MM.1S (cell line): ENCODE measurements at places on chromosomes 4 and X.

- H3K4me3 ChIP-seq = peak within 1 kb of the TSS; percentile 83
- 0 out of 2 replicates have a peak, but pooled peaks cover 3% of the 10 kb centered on the region for H3K4me1 ChIP-seq
- H3K27me3 ChIP-seq = no peaks in the 10 kb centered on the region
- peak; percentile 29 for DNase-seq
Measured at GRCh38 chr4:11428231-11428898, at the start of gene HS3ST1. HS3ST1 (minus strand) TSS chr4:11428894; CDS start chr4:11400005, 28,889 bp downstream.

DNA sequence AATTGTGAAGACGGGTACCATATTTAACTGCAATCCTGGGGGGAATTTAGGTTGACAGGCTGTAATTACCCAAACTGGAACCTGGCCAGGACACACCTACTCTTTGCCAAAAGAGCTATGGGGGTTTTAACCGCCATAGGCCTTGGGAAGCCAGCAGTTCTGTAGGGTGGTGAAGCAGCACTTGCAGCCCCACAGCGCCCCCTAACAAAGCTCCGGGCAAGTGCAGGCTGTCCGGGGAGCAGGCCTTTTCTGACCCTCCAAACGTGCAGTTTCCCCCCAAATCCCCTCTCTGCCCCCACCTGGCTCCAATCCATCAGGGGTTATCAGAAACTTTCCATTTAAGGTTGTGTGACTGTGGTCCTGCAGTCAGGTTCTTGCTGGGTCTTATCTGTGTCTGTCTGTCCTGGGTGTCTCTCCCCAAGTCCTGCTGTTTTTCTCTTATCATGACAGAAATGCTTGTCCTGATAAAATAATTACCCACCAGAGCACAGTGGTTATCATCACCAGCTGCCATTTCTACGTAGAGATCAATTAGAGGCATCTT is 350.9 kb downstream of the MID1IP1 start:
- DNase-seq = no peak
- H3K4me1 ChIP-seq = peaks cover 33% of the 10 kb centered on the region
- H3K4me3 ChIP-seq = no peak overlapping the region

- DNase-seq = no peak
- no peaks in the 10 kb centered on the region for H3K4me1 ChIP-seq
- no peaks in the 10 kb centered on the region for H3K36me3 ChIP-seq
Measured at GRCh38 chr4:7334521-7335275, 100.0 kb downstream of the PSAPL1 start.

DNA sequence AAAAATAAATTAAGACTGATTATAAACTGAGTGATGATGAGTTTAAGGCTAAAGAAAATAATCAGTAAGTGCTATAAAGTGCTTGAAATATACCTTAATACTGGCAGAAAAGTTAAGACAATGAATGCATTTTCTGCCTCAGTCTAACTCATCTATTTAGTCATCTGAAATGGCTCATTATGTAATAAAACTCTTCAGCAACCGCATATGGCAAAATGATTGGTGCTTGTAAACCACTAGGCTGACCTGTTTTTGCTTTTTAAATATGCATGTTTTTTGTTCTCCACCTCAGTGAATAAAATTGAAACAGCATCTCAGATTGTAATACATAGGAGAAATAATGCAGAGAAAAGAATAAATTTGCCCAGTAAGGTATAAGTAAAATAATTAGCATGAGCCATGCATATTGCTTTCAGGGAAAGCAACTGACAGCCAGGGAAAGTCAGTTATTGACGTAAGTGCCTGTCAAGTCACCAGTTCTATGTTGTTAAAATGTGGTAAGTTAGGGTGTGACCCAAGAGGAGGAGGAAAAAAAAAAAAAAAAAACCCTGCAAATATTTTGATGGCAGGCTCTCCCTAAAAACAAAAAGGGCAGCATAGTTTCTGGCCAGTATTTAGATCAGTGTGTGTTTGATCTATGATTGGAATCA is 167.5 kb downstream of the PALLD start:
- DNase-seq = no peak
- no peaks in the 10 kb centered on the region for H3K36me3 ChIP-seq
- no peaks in the 10 kb centered on the region for H3K27me3 ChIP-seq
- no peak overlapping the region for H3K4me3 ChIP-seq
- H3K27ac ChIP-seq = no peak overlapping the region

- H3K27ac ChIP-seq = no peak overlapping the region
- H3K4me1 ChIP-seq = no peaks in the 10 kb centered on the region
- no peak for DNase-seq
- H3K27me3 ChIP-seq = no peaks in the 10 kb centered on the region
- no peaks in the 10 kb centered on the region for H3K36me3 ChIP-seq
- no peak overlapping the region for H3K4me3 ChIP-seq
Measured at GRCh38 chr4:3304831-3305609, 12.2 kb downstream of the RGS12 start.

DNA sequence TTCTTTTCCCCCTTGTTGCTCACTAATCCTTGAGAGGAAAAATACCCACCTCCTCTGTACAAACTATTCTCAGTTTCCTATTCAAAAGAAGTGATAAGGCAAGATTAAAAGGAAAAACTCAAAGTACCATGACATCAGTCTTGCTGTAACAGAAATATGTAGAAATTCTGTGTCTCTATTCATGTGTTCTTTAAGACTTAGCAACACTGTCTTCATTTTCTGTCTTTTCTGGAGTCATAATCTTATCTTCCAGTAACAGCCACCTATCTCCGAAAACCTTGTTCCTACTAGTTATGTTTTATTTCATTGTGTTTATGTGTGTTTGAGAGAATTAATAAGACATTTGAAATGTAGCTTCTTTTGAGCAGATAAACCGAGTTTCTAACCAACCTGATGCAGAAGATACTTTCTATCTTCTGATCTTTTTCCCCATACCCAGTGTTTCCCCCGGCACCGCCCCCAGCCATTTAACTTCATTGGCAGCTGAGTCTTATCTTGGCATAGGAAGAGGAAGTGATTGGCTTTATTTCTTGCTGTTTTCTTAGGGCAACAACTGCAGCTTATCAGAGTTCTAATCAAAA is 8.0 kb downstream of the FAM241A start:
- H3K36me3 ChIP-seq = no peaks in the 10 kb centered on the region

GRCh38 chr4:42018451-42018850 is 28.1 kb downstream of the SLC30A9 start:
- no peak overlapping the region for H3K27ac ChIP-seq
- no peaks in the 10 kb centered on the region for H3K4me1 ChIP-seq
- H3K4me3 ChIP-seq = no peak overlapping the region
- no peak for DNase-seq

DNA sequence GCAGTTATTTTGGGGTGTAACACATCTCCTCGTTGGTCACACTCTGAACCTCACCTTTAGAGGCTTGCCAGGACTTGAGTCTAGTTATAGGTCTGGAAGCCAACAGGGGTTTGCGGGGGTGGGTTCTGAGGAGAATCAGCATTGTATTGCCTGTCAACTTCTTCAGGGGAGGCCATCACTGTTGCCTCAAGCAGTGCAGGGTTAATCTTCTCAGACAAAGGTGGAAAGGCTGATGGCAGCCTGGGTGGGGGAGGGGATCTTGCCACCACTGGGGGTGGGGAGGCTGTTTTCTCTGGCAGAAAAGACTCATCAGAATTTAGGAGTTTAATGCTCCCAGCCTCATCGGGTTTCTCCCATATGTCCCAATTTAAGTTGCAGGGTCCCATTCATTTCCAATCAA is 387.8 kb downstream of the PRR32 start:
- no peak overlapping the region for H3K27ac ChIP-seq
- no peaks in the 10 kb centered on the region for H3K36me3 ChIP-seq
- no peak overlapping the region for H3K4me3 ChIP-seq
- H3K27me3 ChIP-seq = no peaks in the 10 kb centered on the region
- H3K4me1 ChIP-seq = no peaks in the 10 kb centered on the region

GRCh38 chr4:111046811-111047210 is 423.9 kb upstream of the PITX2 start:
- no peaks in the 10 kb centered on the region for H3K4me1 ChIP-seq
- no peak overlapping the region for H3K27ac ChIP-seq
- H3K4me3 ChIP-seq = no peak overlapping the region
- no peaks in the 10 kb centered on the region for H3K27me3 ChIP-seq

- H3K4me3 ChIP-seq = no peak overlapping the region
- no peaks in the 10 kb centered on the region for H3K4me1 ChIP-seq
- no peaks in the 10 kb centered on the region for H3K36me3 ChIP-seq
- H3K27ac ChIP-seq = no peak overlapping the region
- no peak for DNase-seq
Measured at GRCh38 chr4:37628977-37629609, 57.1 kb downstream of the RELL1 start.

DNA sequence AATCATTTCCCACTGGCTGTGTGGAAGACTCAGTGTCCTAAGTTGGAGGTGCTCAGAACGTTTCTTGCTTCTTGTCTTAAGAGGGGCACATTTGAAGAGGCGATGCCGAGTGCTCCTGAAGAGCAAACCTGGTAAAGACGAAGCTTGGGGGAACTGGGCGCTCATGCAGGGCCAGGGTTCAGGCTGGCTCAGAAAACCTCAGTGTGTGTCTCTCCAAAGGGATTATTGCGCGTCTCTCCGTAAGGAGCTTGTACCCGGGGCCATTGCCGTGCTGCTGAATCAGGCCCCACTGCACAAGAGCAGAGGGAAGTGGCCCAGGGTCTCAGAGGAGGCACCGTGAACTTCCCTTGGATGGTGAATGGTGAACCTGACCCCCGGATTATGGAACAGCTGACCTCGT is 44.4 kb downstream of the PSAPL1 start:
- no peaks in the 10 kb centered on the region for H3K36me3 ChIP-seq
- no peaks in the 10 kb centered on the region for H3K4me1 ChIP-seq
- peaks cover 74% of the 10 kb centered on the region for H3K27me3 ChIP-seq

DNA sequence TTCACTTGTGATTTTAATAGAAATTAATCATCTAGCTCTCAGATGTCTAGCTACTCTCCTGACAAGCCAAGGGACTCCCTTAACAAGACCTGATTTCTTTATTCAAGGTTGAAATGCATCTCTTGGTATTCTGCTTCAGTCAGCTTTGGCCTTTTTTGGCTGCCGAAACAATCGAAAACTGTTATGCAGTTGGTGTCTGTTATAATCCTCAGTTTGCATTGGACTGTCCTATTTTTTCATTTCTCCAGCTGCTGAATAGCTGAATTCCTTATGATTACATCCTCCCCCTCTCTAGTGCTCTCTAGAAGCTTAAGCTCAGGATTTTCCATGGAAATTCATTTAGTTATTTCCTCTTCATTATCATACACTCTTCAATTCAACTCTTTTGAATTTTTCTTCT is 177.2 kb downstream of the TRIML1 start:
- no peak overlapping the region for H3K4me3 ChIP-seq
- DNase-seq = no peak
- H3K27me3 ChIP-seq = no peaks in the 10 kb centered on the region
- H3K27ac ChIP-seq = no peak overlapping the region
- no peaks in the 10 kb centered on the region for H3K36me3 ChIP-seq
- no peaks in the 10 kb centered on the region for H3K4me1 ChIP-seq

- no peaks in the 10 kb centered on the region for H3K27me3 ChIP-seq
- H3K4me1 ChIP-seq = no peaks in the 10 kb centered on the region
- no peaks in the 10 kb centered on the region for H3K36me3 ChIP-seq
- DNase-seq = no peak
Measured at GRCh38 chr4:53281438-53281837, 84.4 kb downstream of the SCFD2 start.

DNA sequence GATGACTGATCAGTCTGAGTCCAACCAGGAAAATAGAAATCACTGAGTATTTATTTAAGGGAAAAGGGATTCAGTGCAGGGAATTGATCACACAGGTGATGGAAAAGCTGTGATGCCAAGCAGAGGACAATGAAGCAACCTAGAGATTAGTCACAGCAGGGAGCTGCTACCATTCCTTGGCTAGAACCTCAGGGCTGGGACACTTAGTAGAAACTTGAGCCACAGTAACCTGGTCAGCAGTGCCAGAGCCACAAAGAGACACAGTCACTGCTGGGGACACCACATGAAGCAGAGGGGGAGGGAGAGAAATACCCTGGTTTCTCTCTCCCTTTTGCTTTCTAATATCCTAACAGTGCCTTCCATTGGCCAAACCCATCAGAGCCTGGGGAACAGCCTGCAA is 38.7 kb downstream of the RTL9 start:
- no peaks in the 10 kb centered on the region for H3K36me3 ChIP-seq
- no peaks in the 10 kb centered on the region for H3K4me1 ChIP-seq
- DNase-seq = no peak

DNA sequence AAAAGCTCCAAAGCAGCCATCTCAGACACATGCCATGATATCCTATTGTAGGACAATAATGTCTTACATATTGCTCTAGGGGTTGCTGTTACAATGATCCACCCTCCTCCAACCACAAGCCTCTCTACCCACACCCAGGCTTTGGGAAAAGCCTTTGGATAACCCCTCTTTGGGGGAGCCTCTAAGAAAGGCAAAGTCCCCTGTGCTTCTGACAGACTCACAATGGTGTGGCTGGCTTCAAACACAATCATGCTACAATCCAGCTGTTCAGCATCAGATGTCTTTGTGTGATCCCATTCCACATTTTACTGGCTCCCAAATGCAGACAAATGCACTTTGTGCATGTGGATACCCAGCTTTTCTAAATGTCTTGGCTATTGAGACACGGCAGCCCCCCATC is 65.9 kb upstream of the CAPN6 start:
- H3K27me3 ChIP-seq = no peaks in the 10 kb centered on the region
- H3K27ac ChIP-seq = no peak overlapping the region
- no peaks in the 10 kb centered on the region for H3K36me3 ChIP-seq
- DNase-seq = no peak
- no peak overlapping the region for H3K4me3 ChIP-seq

DNA sequence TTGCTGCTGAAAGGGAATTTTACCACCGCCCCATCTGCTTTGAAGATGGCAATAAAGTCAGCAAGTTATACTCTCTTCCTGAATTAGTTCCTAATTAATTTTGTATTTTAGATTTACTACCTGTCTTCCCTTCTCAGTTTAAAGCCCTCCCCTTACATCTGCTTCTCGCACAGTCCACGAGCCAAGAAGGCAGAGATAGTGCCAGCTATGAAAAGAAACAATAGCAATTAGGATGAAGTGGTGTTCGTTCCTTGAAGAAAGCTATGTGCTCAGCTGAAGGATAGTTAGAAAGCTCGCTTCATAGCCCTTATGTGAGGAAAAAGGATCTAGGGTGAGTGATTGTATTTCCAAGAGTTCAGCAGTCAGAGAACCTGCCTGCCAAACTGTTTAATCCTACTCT is 1678.8 kb upstream of the TENM3 start:
- no peak for DNase-seq
- H3K4me3 ChIP-seq = no peak overlapping the region
- H3K36me3 ChIP-seq = no peaks in the 10 kb centered on the region
- no peaks in the 10 kb centered on the region for H3K27me3 ChIP-seq

GRCh38 chrX:148947399-148947975 is 447.1 kb downstream of the AFF2 start:
- H3K36me3 ChIP-seq = no peaks in the 10 kb centered on the region
- no peak overlapping the region for H3K27ac ChIP-seq
- no peak for DNase-seq
- no peaks in the 10 kb centered on the region for H3K27me3 ChIP-seq
- no peak overlapping the region for H3K4me3 ChIP-seq

DNA sequence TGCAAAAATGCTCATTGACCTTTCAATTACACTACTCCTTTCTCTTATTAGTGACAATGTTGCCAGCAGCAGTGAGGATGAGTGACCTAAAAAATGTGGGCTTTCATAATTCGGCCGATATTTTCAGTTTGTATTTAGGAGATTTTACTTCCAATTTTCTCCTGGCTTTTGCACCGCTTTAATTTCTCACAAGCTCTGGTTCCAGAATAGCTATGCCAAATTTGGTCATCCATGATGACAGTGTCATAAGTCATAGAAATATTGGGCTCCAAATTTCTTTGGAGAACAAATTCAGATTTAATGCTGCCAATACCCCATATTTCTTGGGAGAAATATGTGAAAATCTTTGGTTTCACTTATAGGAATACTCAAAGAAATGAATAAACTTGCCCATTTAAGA is 187.7 kb upstream of the HCCS start:
- no peak for DNase-seq
- no peaks in the 10 kb centered on the region for H3K36me3 ChIP-seq
- H3K27ac ChIP-seq = no peak overlapping the region
- H3K27me3 ChIP-seq = no peaks in the 10 kb centered on the region
- H3K4me3 ChIP-seq = no peak overlapping the region
- no peaks in the 10 kb centered on the region for H3K4me1 ChIP-seq

GRCh38 chr4:38390969-38391545 is 272.9 kb upstream of the KLF3 start:
- H3K4me3 ChIP-seq = no peak overlapping the region
